ENCODE measurements at places on chromosomes 7 and 10.

GRCh38 chr7:78038465-78039080 lies 240.0 kb downstream of the PHTF2 start:
- DNase-seq, result no peak

GRCh38 chr10:123117644-123118417 lies 17.9 kb upstream of the HMX3 start:
- no peak for DNase-seq

DNA sequence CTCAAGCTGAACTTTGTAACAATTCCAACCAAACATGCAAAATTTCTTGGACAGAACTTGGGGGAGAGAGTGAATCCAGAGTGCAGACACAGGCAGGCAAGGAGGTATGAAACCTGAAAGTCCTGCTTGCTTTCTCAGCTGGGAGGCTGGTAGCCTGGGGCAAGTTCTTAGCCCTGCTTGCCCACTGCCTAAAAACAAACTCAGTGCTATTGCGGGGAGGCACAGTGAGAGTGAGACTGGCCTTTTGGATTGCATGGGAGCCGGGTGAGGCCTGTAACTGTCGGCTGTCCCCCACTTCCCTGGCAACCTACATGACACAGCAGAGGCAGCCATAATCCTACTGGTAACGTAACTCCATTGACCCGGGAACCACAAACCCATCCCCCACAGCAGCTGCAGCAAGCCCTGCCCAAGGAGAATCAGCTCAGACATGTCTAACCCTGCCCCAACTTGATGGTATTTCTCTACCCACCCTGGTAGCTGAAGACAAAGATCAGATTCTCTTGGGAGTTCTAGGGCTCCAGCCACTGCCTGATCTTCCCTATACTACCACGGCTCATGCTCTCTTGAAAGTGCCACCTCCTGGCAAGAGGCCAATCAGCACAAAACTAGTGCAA lies 663.6 kb downstream of the GRM8 start:
- peak; percentile 80 for DNase-seq

DNA sequence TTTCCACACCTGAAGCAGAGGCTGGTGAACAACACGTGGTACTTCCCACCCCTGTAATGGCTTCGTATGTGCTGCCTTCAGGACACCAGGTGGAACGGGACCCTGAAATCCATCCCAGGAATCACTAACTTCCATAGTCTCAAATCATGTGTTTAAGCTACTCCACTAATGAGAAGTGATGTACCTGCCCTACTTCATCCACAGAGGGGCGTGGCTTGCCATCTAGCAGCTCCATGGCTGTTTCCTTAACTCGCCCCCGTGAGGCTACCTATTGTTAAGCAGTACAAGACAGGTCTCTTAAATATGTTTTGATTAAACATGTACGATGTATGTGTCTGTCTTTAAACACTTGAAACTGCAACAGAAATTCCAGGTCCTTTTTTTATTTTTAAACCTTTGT lies 31.8 kb downstream of the ARL3 start:
- DNase-seq, result no peak

GRCh38 chr7:85749696-85750453 lies 563.0 kb upstream of the SEMA3D start:
- no peak for DNase-seq

DNA sequence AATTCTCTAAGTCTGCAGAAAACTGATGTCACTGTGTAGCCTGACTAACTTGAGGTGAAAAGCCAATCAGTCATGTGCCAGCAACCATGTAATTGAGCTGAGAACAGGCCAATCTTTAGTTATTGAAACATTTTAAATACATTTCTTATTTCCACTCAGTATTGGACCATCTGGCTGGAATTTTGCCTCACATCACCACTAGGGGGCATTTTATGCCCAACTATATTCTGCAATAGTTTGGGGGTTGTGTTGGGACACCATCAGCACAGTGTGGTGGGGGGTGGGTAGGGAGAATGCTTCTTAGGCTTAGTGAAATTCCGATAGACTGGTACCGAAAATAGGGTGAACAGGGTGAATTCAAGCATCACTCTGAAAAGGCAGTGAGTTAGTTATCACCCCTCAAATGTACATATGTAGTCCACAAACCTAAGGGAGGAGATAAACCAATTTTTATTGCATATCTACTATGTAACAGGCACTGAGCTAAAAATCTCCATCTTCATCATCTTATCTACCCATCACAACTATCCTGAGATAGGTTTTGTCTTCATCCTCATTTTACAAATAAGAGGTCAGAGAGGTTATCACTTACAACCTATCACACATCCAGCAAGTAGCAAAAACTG lies 17.8 kb downstream of the NPSR1 start:
- DNase-seq, result no peak

DNA sequence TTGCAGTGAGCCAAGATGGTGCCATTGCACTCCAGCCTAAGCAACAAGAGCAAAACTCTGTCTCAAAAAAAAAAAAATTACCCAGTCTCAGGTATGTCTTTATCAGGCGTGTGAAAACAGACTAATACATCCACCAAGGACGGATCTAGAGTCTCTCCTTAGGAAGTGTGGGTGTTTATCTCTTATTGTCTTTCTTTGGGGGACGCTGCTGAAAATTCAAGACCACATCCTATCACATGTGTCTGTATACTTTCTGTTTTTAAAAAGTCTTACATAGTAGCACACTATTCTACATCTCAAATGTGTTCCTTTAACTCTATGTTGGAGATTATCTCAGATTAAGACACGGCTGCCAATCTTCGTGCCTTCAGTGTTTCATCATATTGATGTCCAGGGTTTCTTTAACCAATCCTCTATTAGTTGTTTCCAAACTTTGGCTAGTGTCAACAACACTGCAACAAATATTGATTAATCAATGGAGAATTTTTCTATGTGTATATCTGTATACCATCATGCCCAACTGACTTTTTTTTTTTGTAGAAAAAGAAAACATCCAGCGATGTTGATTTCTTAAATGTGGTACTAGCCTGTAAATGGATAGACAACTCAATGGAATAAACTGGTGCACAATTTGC lies 92.3 kb upstream of the KDM7A start:
- no peak for DNase-seq

DNA sequence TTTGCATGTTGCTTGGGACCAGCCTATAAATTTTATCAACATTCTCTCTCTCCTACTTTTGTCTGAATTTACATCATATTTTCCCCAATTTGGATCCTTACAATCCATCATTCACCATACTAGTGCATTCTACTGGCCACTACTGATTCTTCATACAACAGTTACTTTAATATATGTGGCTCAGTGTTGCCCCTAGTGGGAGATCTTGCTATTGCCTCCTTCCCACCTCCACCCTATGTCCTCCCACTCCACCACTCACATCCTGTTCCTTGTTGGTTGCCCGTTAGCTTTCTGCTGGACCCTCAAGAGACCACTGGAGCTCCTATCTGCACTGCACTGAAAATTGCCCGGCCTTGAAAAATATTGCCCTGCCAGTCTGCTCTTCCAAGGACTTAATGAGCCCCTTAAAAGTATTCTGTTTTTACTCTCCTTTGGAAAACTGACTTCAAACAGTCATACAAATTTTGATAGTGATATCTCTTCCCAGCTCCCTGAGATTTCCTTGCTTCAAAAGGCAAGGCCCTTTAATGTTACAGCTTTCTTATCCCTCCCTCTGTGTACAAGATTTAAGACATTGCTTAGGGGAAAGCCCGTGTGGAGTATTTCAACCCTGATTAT lies 243.2 kb upstream of the TMEM229A start:
- DNase-seq, result no peak

DNA sequence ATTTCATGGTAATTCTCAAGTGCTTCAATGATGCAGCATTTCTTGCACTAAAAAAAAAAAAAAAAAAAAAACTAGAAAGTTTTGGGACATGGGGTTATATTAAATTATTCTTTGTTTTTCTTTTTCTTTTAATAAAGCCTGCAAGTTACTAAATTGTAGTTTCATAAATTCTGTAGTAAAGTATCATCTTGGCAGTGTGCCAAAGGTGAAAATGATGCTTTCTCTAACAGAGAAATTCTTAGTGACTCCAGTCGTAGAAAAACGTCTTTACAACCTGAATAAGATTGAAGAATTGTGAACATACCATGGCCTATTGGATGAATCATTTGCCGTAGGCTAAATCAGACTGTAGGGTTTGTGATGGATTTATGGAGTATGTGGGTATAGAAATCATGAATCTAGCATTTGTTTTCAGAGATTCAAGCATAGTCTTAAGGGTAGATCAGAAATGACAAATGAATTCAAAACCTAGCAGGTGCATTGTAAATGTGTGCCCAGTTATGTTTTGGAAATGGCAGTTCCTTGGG lies 27.1 kb downstream of the RBM17 start:
- DNase-seq, result no peak

DNA sequence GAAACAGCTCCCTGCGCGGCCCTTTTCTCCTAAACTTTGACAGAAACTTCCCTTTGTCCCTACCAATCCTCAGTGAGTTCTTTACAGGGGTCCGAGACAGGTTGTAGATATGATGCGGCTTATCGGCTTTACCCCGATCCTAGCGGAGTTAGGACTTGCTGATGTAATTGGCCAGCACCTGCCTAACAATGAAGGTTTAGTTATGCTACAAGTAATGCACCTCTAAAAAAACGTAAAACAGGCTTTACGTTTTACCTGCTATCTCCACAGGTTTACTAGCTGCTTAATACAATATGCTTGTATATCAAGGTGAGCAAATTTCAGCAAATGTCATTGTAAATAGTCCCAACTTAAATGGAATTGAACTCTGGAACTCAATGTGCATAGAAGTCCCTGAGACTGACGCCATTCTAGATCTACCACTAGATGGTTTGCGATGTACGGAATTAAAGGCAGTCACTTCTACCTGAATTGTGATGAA lies 697 bp upstream of the SNX13 start:
- DNase-seq, result peak; percentile 64

DNA sequence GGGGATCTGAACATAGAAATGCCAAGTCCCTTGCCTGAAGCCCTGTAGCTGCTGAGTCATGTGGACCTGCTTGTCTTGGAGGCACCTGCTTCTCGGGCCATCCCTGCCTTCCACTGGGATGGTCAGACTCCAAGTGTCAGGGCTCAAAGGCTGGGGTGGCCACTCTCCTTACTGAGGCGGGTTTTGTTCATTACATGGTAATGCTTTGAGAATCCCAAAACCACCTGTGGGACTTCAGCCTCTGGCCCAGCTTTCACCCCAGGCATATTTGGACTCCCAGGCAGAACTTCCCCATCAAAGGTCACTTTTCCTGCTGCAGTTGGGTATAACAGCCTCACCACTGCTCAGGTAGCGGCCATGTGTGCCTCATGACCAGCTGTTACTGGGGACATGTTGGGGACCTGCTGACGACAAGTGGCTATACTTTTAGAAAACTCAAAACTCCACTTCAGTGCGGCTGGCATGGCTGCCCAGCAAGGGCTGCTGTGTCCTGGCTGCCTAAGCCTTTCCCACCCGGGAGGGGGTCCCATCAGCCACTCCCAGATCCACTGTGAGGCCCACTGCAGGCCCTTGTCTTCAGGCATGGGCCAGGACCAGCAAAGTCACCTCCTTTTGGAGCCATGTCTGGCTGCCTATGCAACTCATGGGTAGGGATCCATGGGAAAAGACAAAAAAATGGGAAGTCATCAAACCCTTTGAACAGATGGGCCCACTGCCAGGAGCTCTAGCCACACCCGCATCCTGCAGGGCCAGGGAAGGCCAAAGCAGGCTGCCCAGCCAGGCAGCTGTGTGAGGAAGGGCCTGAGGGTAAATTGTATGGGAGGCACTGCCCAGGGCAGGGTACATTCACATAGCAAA lies 96.7 kb downstream of the ARHGAP22 start:
- DNase-seq, result no peak

GRCh38 chr7:88539518-88539917 lies 220.0 kb upstream of the ZNF804B start:
- DNase-seq, result no peak

- DNase-seq, result no peak
These were observed 24.7 kb upstream of the ADCYAP1R1 start for GRCh38 chr7:31027161-31027965.

DNA sequence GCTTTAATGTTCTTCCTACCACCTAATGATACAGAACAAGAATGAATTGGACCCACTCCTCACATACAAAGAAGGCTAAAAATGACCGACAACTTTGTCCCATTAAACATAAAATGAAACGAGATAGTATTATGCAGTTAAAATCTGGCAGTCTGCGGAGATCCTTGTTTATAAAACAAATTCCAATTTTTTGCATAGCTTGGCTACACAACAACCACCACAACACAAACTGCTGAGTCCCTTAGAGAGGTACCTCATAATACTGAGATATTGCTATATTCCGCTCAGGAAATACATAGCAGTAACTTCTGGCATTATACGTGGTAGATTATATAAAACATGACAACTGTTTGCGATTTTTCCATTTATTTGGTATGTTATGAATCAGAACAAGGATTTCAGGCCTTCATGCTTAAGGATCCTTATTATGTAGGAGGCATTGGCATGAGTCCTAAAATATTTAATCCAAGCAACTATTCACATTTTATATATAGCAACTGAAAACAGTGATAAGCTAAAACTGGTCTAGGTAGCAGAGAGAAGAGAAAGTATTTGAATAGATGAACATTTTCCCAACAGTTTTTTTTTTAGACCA lies 96.0 kb downstream of the ANK3 start:
- DNase-seq, result no peak

DNA sequence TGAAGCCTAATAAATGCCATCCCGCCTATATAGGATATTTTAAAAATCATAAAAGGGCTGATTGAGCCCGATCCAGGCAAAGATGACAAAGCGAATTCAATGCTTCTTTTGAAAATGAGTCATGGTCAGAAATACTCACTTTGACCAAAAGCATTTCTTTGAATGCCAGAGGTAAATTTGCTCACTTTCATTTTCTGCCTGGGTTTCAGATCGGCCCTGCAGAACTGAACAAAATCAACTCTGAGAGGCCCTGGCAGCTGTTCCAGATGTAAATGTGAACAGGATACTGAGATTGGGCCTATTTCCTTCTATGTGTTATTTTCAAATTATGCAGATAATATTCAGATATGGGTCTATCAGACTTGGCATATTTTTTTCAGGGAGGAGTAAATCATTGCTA lies 114.8 kb upstream of the ARID5B start:
- DNase-seq, result no peak

- DNase-seq, result peak; percentile 42
These were observed 139.5 kb upstream of the STK17A start for GRCh38 chr7:43443381-43443780.

GRCh38 chr7:105352018-105352612 lies 36.6 kb downstream of the SRPK2 start:
- DNase-seq, result no peak

DNA sequence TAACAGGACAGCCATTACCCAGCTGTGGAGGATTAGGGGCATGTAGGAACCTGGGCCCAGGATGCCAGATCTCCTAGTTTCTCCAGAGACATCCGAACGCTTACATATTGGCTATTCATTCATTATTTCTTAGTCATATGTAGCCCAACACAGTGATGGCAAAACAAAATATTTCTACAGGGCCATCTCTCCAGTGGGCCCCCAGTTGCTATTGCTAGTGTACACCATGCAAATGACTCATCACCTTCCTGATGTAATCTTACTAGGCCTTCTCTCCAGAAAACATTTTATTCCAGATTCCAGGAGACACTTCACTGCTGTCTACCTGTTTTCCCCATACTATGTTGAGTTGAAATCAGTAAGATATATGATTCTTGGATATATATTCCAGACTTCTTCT lies 201.7 kb downstream of the PLXDC2 start:
- no peak for DNase-seq

- DNase-seq, result no peak
These were observed 5.1 kb downstream of the SCART1 start for GRCh38 chr10:133458710-133459453.

All from NCI-H1105 treated with DMSO at 0.1 percent for 48 hours (cell line).